Brain (organoid and tissue), 16 donors: ENCODE measurements at places on chromosomes 3 and 15. TPM values are rescaled to one million over a fixed set of nuclear protein-coding genes. Genes with fewer than 3 reads are reported as not detected.

DNA sequence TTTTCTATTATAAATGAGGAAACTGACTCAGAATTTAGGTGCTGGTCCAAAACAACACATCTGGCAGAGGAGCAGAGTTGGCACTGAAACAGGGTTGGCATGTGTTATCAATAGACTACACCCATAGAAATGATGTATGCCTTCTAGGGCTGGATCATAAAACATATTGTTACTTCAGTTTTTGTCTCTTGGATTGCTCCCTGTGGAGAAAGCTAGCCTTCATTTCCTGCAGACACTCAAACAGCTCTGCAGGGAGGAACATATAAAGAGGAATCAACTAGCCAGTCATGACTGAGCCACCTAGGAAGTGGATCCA, 507 bp upstream of the MRPL3 start:
- DNase-seq, result no peak

DNA sequence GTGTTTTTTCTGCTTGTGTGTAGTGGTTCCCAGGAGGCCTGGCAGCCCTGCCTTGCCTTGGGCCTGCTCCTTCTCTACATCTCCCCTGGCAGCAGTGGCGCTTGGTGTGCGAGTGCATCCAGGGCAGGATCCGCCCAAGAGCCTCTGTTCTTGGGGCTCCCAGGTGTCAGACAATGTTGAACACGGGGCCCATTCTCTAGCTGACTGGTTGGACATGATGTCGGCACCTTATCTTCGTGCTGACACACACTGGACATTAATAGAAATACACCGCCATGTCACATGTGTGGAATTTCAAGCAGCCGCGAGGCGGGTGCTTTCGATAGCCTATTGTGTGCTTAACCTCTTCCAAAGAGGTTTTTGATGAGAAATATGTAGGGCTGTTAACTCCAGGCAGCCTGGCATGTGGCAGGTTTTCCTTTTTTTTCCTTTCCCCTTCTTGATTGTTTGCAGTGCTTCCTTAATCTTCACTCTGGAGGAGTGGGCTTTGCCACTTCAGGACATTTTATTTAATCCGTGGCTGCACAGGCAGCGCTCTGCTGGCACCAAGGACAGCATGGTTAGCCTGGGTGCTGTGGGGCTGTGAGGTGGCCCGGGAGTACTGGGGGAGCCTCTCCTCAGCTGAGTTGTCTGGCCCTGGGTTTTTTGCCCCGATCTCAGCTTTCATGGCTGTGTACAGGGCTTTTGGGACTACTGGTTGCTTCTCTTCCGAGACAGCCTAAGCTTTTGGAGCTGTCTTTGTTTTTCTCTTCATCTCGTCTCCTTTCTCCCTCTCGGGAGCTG, 42.5 kb downstream of the CHCHD6 start:
- DNase-seq, result peak; percentile 22

GRCh38 chr3:105791919-105792786, 76.7 kb downstream of the CBLB start:
- DNase-seq, result no peak

GRCh38 chr3:43580181-43580580, 41.6 kb downstream of the ANO10 start:
- no peak for DNase-seq

GRCh38 chr3:52291508-52292181, 4.0 kb downstream of the GLYCTK start:
- no peak for DNase-seq

- no peak for DNase-seq
Measured at GRCh38 chr3:121629601-121630000, 31.1 kb downstream of the HCLS1 start.

DNA sequence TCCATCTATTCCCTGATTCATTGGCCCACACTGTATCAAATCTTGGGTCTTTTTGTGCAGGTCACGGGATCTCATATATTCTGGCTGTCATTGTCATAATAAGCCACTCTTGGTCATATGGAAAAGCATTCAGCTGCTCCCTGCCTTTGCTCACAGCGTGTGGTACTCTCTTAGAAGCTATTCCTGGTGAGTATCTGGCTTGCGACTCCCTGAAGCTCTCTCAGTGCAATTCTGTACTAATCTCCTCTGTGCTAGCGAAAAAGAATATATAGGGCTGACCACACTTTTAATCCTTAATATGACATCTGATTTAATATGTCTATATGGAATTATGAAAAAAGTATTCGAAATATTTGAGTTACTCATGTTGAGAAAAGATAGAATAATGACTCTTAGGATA, 440.8 kb upstream of the GBE1 start:
- peak; percentile 68 for DNase-seq

GRCh38 chr3:117228466-117228865, 518.9 kb downstream of the TUSC7 start:
- no peak for DNase-seq

GRCh38 chr3:177427540-177427939, 230.3 kb upstream of the TBL1XR1 start:
- DNase-seq, result no peak

DNA sequence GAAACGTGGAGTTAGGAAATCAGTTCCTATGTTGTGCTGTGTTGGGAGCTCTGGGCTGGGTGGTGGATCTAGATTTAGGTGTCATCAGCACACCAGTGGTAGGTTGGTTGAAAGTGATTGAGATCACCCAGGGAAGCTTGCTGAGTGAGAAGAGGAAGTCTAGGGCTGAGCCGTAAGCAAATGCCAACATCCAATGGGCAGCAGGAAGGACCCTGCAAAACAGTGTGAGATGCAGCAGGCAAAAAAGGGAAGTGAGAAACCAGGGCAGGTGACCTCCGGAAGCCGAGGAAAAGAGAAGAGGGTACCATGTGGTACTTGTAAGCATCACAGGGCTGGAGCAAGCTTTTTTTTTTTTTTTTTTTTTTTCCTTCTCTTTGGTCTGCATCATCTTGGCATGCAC, 15.9 kb upstream of the COPG1 start:
- DNase-seq, result no peak

- no peak for DNase-seq
Measured at GRCh38 chr15:43930556-43930955, 103.8 kb downstream of the WDR76 start.

DNA sequence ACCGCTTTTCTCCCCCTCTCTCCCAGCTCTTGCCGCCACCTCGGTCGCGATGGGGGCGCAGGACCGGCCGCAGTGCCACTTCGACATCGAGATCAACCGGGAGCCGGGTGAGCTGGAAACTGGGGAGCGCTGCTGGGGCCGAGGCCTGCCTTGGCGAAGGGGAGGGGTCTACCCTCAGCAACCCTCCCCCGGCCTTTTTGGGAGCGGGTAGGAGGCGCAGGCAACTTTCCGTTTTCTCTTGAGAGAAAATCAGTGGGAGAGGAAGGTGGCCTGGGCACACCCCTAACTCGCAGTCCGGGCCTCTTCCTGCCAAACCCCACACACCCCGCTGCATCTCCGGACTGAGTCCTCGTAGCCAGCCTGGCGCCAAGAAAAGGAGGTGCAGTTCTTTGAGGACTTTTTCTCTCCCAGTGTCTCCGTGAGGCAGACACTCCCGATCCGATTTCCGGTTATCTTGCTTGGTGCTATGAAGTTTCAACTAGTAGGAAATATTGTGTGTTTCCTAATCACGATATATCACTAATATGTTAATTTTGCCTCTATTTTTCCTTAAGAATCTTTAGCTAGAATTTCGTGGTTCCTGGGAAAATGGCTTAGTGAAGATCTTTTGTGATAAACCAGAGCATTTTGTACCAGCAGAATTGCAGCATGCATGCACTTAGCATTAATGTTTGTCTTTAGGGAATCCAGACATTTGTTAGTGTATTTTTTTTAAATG, 631 bp downstream of the NKTR start:
- DNase-seq, result peak; percentile 62

- DNase-seq, result no peak
Measured at GRCh38 chr15:60530168-60530567, 51.2 kb upstream of the ICE2 start.

DNA sequence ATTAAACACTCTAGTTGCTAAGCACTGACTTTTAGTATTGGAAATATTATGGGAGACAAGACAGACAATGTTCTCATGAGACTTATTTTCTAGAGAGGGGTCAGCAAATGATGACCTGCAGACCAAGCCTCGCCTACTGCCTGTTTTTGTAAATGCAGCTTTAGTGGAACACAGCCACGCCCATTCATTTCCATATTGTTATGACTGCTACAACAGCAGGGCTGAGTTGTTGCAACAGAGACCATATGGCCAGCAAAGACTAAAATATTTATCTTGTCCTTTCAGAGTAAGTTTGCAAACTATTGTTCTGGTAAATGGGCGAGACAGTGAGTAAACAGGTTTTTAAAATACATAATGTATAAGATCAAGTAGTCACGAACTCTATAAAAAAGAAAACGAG, 570.2 kb downstream of the NTRK3 start:
- DNase-seq, result no peak

GRCh38 chr3:97885931-97886824, 64.4 kb downstream of the CRYBG3 start:
- no peak for DNase-seq

ECE2 gene
- 9.5 TPM for polyA plus RNA-seq

ZNF80 gene
- not detected for polyA plus RNA-seq

GLDN gene
- 10.0 TPM for polyA plus RNA-seq

TMCC1 gene
- polyA plus RNA-seq, result 16.5 TPM

LDHAL6B gene
- polyA plus RNA-seq, result not detected

MORC1 gene
- polyA plus RNA-seq, result not detected

SGO1 gene
- 4.4 TPM for polyA plus RNA-seq

PIF1 gene
- 3.4 TPM for polyA plus RNA-seq
